ENCODE measurements at places on chromosomes 1 and 21.
A peak's percentile ranks its signal among the peaks of the same experiment; 100 is the strongest.

DNA sequence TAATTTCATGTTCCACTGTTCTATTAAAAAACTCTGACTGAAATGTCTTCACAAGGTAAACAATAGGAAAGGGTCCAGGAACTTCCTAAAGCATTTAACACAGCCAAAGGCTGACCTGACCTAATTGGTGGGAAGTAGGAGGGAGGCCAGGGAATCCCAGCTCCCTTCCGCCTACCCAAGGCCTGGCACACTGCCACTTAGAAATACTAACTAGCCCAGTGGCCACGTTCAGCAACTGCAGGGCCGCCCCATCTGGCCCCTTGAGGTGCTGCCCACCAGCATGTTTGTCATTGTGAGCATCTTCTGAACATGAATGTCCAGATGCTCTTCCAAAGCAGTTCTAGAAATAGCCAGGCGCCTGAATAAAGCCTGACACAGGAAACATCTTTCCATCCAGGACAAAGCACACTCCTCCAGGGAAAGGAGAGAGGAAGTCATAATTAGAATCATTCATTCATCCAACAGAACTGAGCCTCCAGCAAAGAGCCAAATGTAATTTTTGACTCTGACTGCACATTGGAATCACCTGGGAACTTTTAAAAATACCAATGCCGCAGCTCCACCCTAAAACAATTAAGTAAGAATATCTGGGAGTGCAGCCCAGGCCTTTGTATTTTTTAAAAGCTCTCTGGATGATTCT lies 44.6 kb upstream of the BCL9 start:
- DNase-seq, result no peak

DNA sequence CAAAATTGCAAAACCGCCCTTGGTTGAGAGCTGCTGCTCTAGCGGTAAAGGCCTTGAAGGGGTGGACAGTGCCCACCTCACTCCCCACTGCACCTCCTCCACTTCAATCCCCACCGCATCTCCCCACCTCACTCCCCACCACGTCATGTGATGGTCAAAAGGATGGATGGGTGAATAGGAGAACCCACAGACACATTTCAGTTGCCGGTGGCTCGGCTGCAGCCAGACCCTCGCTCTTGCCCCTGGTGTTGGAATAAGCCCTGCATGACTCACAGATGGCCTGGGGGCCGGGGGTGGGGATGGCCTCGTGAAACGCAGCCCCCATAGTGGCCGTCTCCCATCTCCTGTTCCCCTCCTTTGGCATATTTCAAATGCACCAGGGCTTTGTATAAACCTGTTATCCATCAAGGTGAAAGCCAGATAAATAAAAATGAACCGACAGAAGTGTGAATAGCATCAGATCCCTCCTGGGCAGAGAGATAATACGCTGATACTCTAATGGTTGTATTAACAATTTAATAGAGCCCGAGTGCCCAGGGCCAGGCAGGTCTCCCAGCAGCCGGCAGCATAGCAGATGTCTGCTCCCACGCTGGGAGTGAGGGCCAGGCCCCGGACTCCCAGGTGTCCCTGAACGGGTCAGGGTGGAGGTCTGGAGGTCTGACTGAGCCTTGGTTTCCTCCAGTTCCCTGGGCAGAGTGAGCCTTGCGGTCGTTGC lies 300.3 kb downstream of the NPHP4 start:
- no peak for DNase-seq

DNA sequence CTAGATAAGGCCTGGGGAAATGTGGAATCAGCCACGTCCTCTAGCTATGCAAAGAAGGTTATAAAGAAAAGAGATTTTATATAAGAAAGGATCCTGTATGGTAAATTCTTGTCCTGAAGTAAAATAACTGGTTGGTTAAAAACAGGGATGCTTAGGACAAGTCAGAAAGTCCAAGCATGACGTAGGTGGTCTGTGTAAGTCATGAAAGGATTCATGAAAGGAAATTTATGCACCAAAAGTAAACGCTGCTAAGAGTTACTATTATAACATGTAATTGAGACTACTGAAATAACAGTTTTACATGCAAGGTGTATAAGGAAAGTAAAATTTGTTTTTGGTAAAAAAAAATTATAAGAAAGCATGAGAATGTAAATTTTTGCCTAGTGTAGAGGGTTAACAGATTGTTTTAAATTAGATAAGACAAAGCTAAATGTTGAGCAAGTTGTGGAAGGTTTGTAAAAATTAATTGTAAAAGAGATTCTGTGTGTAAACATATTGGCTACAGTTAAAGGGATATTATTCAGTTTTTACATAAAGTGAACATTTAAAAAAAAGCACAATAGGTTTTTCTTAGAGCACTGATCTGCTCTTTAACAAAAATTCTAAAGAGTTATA lies 43.9 kb downstream of the PIGK start:
- DNase-seq, result peak; percentile 60

GRCh38 chr1:178028841-178029481 lies 59.1 kb upstream of the SEC16B start:
- no peak for DNase-seq

- no peak for DNase-seq
These were observed 108.1 kb downstream of the MATN1 start for GRCh38 chr1:30615076-30615795.

DNA sequence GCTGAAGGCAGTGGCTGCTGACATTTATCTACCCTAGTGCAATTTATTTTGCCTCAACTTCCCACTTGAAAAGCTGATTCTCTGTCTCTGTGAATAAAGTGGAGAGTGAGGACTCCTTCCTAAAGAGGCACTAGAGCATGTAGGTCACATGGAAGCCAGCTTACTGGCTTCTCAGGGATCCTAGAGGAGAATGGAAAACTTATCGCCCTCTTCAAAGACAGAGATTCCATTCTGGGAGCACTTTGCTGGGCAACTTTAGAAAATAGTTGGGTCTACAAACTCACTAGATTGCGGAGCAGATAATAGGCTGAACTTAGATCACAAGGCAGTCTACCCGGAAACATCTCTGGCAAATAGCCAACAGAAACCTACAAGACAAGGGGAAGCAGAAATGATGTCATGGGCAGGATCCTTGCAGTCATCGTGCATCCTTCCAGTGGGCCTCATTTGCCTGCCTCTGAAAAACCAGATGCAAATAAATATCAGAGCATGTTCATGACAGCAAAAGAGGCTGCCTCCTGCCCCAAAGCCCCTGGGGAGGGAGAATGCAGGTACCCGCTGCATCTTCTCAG lies 104.8 kb upstream of the BARHL2 start:
- no peak for DNase-seq

DNA sequence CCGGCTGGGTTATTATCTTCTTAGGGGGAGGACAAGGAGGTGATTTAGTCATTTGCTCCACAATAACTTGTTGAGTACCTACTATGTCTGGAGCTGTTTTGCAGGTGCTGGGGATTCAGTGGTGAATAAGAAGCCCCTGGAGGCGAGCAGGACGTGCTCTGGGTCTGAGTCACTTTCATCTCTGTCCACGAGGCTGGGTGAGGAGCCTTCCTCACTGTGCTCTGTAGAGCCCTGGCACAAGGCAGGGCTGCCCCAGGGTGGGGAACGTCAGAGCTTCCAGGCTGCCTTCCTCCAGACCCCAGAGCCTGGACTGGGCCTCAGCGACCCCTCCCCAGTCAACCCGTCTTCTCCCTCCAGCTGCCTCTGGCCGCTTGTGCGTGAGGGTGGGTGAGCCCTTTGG lies 2.5 kb upstream of the PADI6 start:
- no peak for DNase-seq

Data from OCI-M1 (cell line).